ENCODE measurements at places on chromosomes 16 and 17.

DNA sequence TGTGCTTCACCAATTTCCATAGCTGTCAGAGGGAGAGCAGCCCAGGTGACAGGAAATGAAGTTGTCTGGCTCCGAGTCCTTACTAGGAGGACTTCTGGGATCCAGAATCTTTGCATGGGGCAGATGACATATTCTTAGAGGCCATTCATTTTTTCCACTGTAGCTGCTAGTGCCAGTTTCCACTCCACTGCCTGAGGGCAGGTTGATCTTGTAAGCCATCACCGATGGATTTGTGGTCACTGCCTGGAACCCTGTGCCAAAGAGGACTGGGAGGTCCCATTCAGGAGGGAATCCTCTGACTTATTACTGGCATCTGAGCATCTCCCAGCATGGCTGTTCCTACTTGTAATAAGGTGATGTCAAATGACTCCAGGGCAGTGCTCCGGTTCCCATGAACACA is 144.1 kb upstream of the KCNJ18 start:
- DNase-seq: no peak

DNA sequence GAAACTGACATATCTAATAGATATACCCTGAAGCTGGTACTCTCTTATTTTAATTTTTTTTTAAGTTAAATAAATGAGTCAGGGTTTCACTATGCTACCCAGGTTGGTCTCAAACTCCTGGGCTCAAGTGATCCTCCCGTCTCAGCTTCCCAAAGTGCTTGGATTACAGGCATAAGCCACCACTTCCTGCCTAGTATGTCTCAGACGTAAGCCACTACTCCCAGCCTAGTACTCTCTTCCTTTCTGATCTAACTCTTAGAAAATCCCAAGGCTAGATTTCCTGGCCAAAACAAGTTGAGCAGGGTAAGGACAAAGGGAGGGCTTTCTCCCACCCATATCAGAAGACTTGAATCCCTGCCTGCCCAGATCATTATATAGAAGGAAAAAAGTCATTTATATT is 33.7 kb downstream of the HOXB1 start:
- no peak for DNase-seq

- no peak for DNase-seq
These were observed 337.7 kb downstream of the TOX3 start for GRCh38 chr16:52209227-52209626.

DNA sequence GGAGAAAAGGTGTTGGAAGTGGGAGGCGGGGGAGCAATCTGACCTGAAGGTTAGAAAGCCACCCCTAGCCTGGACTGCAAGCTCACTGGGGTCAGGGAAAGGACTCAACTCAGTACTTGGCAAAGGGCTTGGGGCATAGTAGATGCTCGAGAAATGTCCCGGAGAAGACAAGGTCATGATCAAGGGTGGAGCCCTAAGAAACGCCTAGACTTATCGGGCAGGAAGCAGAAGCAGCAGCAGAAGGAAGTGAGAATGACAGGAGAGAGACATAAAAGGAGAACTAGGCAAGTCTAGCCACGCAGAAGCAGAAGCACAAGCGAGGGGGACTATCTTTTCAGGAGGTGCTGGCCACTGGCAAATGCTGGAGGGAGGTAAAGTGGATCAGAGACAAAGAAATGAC is 10.2 kb downstream of the COTL1 start:
- no peak for DNase-seq

DNA sequence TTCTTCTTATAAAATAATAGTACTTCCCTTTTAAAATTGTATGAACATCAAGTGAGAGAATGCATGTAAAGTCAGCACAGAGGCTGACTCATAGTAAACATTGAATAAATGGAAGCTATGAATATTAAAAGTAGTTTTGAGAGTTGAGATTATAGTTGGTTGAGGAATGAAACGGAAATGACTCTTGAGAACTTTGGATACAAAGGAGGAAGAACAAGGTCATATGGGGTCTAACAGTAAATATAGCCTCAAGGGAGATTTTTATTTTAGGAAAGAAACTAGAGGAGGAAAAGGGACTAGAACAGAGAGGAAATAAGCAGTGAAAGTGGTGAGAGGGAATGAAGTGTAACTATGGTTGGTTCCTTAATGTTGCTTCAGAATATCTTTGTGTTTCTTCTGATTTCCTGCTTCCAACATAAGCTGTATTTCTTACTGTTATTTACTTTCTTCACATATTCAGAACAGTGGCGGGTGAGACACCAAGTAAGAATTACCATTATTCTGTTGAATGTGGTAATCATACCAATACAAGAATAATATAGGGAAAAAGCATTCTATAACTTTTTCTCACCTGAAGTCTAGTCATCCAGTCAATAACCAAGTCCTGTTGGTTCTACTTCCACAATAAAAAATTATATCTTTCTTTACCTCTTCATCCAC is 165.1 kb downstream of the CHD9 start:
- DNase-seq: no peak

GRCh38 chr17:19281161-19281560 is 44.0 kb downstream of the EPN2 start:
- no peak for DNase-seq

Measured in NCI-H1048 (cell line).